Ureter (tissue), 1 donor: ENCODE measurements at places on chromosomes 6 and 20. TPM values are rescaled to one million over a fixed set of nuclear protein-coding genes. Genes with fewer than 3 reads are reported as not detected.
A peak's percentile ranks its signal among the peaks of the same experiment; 100 is the strongest.

GRCh38 chr6:156164701-156165452 is 612.3 kb upstream of the ARID1B start:
- no peak for DNase-seq

DNA sequence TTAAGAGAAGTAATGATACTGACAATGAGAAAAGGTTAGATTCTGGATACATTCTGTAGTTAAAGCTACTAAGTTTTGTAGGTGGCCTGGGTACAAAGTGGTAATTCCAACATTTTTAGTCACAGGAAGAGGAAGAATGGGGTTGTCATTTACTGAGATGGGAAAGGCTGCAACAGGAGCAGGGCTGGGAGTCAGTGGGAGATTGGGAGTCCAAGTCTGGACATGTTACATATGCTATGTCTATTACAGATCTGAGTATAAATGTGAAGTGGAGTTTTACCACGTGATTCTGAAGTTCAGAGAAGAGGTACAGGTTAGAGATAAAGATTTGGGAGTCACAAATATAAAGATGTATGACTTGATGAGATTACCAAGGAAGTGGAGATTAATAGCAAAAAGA is 116.2 kb downstream of the RWDD2A start:
- no peak for DNase-seq

GRCh38 chr6:131281471-131282270 is 146.4 kb downstream of the AKAP7 start:
- no peak for DNase-seq

The CD2AP gene
- total RNA-seq, result 137 TPM

The EYA4 gene
- 4.1 TPM for total RNA-seq

The PAX1 gene
- total RNA-seq, result not detected

- DNase-seq, result no peak
Observed at GRCh38 chr6:169979873-169980432, 228.5 kb downstream of the ERMARD start.

DNA sequence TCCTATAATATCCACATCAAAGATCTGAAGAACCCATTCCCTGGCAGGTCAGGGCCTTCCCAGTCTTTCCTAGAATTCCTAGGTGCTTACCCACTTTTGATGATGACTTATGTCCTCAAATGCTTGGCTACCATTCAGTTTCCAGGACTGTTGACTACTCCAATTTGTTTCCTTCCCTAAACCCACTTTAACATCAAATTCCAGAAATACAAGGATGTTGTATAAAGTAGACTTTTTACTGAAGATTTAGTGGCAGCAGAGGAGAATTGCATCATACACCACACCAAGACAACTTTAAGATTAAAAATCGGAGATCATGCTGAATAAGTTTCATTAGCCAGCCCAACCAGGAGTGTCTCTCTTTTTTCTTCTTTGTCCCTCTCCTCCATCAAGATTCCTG is 203.3 kb upstream of the LAMP5 start:
- no peak for DNase-seq

- no peak for DNase-seq
Observed at GRCh38 chr20:53445932-53446331, 147.7 kb downstream of the ZNF217 start.

GRCh38 chr6:119881416-119881815 is 531.9 kb upstream of the MAN1A1 start:
- no peak for DNase-seq

The C20orf202 gene
- 1.2 TPM for total RNA-seq

DNA sequence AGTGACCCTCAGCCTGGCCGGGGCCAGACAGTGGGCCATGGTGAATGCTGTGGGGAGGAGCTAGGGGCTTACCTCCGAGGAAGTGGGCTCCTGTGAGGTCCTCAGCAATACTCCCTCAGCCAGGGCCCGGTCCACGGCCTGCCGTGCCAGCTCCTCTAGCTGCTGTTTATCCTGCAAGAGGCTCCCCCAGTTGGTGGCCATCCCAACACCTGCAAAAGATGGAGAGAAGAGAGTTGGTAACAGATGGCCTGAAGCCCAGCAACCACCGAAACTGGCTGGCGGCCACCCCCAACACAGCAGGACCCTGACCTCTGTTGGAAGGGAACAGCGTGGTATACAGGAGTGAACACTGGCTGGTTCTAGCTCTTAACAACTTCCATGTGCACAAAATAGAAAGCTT is 4.0 kb downstream of the GSS start:
- no peak for DNase-seq

The SAMD5 gene
- total RNA-seq, result 4.8 TPM

DNA sequence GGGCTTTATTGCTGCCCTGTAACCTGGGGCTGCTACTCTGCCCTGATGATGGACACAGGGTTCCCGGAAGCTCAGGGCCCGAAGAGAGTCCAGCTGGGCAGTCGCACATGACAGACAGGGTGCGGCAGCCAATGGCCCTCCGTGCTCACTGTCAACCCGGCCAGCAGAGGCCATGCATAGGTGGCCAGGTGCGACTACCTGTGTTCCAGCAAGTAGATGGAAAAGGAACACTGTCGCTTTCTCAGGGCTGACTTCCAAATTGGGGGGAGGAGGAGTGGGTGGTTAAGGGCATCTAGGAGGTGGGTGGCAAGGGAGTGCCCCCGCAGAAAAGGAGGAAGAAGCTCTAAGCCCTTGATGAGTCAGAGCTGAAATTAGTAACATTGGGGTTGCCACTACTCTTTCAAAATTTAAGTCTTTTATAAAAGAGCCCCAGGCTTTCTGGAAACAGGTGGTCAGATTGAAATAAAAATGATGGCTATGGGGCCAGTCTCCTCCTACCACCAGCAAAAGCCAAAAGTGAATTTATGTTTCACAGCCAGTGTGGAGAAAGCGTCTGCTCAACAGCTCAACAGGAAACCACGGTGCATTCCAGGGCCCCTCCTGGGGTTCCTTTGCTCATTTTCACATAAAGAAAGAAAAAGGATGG is 2.3 kb upstream of the RAMACL start:
- DNase-seq, result no peak

The ANKRD66 gene
- total RNA-seq, result not detected

DNA sequence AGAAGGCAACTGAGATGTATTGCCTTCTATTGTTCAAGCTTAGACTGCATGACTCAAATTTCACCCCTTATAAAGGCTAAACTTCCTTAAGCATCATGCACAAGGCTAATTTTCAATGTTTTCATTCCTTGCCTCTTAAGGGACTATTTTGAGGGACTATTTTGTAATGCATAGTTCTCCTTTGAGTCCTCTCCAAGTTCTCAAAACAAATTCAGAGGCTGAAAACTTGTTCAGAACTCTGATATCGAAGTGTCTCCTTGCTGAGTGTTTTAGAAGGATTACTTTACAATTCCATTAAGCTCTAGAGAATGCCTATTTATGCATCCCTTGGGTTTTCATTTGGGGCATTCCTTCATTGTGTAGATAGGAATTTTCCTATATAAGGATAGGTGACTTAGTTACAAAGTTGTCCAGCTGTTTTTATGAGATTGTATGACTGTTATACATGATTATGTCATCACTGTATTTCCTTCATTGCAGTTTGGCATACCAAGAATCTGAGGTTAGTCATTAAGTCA is 41.7 kb downstream of the COL19A1 start:
- no peak for DNase-seq

DNA sequence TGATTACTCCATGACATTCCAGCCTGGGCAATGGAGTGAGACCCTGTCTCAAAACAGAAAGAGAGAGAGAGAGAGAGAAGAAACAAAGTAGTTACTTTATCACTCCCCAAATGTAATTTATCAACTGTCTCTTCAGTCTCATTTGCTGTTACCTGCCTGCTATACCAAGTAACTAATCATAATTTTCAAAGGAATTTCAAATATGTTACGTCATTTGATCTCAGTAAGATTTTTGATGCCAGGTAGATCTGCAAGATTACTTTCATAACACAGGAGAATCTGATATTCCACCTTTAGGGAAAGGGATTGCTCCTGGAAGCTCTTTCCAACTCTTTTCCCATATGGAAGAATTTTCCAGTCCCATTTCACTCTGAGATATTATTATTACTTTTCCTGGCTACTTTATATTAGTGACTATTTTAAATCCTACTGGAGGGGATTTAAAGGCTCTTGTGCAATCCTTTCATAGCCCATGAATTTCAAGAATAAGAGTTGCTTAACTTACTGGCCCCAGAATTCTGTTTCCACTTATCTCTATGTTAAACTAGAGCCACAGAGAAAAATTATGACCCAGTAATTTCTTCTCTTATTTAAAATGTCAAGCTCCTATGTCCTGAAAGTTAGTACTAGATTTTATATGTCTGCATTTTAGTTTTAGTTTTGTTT is 390.2 kb upstream of the FLRT3 start:
- DNase-seq, result no peak

The CDH26 gene
- 31.0 TPM for total RNA-seq

- DNase-seq, result no peak
Observed at GRCh38 chr20:54468082-54468481, 7.3 kb upstream of the DOK5 start.

- DNase-seq, result peak; percentile 67
Observed at GRCh38 chr20:44911264-44911921, 1.5 kb downstream of the PABPC1L start.

DNA sequence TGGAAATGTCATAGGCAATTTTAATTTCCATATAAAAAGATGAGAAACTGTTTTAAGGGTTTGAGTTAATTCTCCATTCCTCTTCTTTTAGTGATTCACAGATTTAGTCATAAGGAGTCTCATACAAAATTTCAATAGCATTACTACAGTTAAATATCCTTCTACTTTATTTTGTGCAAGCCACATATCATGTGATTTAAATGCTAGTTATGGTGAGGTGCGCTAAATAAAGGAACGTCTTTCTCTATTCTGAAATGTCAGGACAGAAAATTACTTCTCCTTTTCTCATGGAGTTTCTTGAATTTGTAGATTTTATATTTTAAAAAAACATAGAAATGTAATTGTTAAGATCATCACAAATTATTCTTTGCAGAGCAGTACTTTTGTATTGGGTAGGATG is 50.0 kb upstream of the SUPT3H start:
- no peak for DNase-seq

GRCh38 chr6:25544833-25545232 is 107.2 kb upstream of the SCGN start:
- DNase-seq, result no peak

GRCh38 chr20:31515775-31516107 is 1.5 kb downstream of the HM13 start:
- DNase-seq, result no peak

DNA sequence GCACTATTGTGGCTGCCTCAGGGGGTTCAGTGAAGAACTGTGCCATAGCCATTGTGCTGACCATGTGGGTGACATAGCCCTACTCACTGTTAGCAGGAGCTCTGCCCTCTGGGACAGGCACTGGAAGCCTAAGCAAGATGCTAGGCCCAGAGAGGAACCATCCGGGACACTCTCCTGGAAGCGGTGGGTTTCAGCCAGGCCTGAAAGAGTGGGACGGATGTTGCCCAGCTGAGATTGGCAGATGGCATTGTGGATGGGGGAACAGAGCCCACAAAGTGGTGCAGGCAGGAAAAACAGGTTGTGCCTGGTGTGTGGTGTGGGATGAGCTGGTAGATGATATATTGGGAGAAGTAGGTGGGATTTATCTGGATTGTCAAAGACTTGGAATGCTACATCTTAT is 40.1 kb downstream of the DLGAP4 start:
- DNase-seq, result no peak

The NHLRC1 gene
- 4.1 TPM for total RNA-seq

- no peak for DNase-seq
Observed at GRCh38 chr6:115592025-115592424, 468.7 kb downstream of the FRK start.

The LGSN gene
- total RNA-seq, result not detected

The AGER gene
- 16.9 TPM for total RNA-seq

DNA sequence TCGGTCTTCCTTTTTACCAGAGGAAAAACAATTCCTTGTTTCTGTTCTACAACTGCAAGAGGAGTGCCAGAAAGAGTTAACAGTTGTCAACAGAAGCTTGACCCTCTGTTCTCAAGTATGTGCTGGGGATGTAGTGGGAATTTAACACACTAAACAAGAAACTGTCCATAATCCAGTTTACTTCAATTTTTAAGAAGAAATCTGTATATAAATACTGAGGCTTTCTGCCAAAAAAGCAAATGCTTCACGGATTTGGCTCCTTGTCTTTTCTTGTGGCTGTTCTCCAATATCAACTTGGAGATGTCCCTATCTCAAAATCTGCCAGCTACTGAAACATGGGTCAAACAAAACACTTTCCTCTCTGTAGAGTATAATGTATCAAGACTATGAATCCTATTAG is 26.8 kb downstream of the REV3L start:
- no peak for DNase-seq

The ID4 gene
- total RNA-seq, result 32.5 TPM

The SPO11 gene
- not detected for total RNA-seq

DNA sequence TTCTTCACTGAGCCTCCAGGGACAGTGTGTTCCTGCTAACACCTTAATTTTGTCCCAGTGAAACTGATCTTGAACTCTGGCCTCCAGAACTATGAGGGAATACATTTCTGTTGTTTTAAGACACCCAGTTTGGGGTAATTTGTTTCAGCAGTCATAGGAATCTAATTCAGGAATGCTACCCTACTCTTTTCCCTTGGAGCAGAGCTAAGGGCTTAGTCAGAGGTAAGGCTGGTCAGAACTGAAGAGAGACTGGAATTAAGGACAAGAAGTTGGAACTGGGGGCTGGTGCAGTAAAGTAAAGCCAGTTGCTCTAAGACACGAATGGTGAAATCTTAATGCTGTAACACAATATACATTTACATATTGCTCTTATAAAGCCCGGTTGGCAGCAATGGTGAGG is 809.7 kb downstream of the MAFB start:
- no peak for DNase-seq

DNA sequence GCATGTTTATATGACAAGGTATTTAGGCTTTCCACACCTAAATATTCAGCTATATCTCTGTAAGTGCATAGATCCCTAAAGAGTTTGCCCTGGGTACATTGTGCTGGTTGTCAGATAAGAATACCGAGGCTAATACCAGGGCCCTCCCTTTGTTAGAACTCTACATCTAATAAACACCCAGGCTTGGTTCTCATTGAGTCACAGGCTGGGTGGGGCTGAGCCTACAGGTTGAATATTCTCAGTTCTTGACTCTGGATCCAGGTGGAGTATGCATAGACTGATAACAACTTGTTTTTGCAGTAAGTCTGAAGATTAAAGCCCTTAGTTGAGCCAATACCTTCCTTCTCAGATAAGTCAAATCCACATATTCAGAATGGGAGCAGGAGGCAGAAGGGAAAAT is 312.2 kb upstream of the FLRT3 start:
- no peak for DNase-seq

- no peak for DNase-seq
Observed at GRCh38 chr20:6381887-6382286, 259.1 kb upstream of the FERMT1 start.

- DNase-seq, result no peak
Observed at GRCh38 chr6:36235309-36235708, 34.6 kb upstream of the PNPLA1 start.

DNA sequence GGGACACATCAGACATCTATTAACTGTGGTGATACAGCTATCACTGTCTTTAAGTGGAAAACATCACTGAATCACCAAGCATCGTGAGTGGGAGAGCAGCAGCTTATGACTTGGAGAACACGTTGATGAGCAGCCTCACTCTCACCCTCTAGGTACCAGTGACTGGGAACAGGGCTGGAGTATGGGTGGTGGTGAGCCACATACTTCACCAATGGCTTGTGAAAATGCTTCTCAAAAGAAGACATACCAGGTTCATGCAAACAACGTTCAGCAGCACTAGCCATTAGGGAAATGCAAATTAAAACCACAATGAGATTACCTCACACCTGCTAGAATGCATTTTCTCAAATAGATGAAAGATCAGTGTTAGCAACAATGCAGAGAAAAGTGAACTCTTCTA is 25.3 kb downstream of the SNX5 start:
- no peak for DNase-seq

GRCh38 chr20:15241681-15242080 is 904.3 kb upstream of the FLRT3 start:
- DNase-seq, result no peak

- DNase-seq, result no peak
Observed at GRCh38 chr6:127404133-127404532, 55.1 kb downstream of the KIAA0408 start.
